ENCODE measurements at places on chromosomes 1 and 21. TPM values are rescaled to one million over a fixed set of nuclear protein-coding genes. Genes with fewer than 3 reads are reported as not detected.

The KIF2C gene
- total RNA-seq, result 9.1 TPM

The TCHHL1 gene
- total RNA-seq, result not detected

DNA sequence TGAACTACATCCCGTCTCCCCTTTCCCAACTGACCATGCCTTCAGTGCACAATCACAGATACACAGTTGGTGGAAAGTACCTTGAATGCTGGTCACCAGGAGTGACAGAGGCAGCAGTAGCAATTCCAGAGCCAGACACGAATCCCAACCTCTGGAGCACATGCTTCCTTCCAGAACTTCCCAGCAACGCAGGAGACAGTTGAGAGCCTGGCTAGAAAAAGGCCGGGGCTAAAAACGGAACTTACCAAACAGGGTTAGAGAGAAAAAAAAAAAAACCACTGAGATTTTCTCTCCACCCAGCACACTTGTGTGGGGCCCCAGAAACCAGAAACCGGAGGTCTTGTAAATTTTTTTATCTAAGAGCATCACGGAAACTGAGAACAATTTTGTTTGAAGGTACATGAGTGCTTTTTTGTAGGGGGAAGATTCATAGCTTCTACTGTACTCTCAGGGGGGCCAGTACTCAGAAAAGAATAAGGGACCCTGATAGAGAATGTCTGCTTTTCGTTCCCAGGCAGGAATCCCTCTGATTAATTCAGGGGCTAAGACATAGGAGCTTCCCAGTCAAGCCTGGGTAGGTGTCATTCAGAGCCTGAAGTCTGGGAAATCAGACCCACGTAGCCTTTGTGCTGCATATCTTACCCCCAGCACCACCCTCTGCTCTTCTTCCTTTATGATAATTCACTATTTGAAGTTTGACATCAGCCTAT, at the start of gene CD48:
CD48 (minus strand) TSS at position 221 of the 710 bp plus-strand sequence; CDS start at position 162, 59 bp downstream.
- peak; percentile 26 for DNase-seq

DNA sequence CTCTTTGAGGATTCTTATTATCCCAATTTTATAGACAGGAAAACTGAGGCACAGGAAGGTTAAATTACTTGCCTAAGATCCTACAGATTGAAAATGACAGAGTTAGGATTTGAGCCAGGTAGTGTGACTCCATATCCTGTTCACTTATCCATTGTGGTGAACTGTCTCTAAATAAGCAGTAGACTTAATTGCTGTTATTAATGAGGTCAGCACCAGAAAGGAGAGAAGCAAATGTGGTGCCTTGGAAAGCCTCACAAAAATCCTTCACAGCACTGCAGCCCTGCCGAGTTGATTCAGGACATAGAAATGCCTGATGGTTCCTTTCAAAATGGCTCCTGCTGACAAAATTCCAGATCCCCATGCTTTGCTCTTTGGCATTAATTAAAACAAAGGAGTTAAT, 193.3 kb upstream of the BEND5 start:
- no peak for DNase-seq

GRCh38 chr1:29716306-29716705, 480.0 kb downstream of the PTPRU start:
- DNase-seq, result no peak

- DNase-seq, result peak; percentile 20
These were observed 7.1 kb upstream of the TPM3 start for GRCh38 chr1:154198756-154199562.

All from left colon (tissue), 2 donors.